ENCODE measurements at places on chromosomes 5 and 9. TPM values are rescaled to one million over a fixed set of nuclear protein-coding genes. Genes with fewer than 3 reads are reported as not detected.

PANK3 gene
- total RNA-seq, result 116 TPM

CAPSL gene
- total RNA-seq, result not detected

KIF4B gene
- 0.05 TPM for total RNA-seq

PPP2R2B gene
- 11.8 TPM for total RNA-seq

FOXE1 gene
- not detected for total RNA-seq

POU5F2 gene
- 10.5 TPM for total RNA-seq

RGS7BP gene
- total RNA-seq, result 4.3 TPM
